Activated CD8-positive, alpha-beta memory T cell treated with anti-CD3 and anti-CD28 coated beads, Interleukin-2, amount 10 ng/mL, durations not matched to agents 7 days and 5 days (primary cell): ENCODE measurements at places on chromosomes 7 and 10. TPM values are rescaled to one million over a fixed set of nuclear protein-coding genes. Genes with fewer than 3 reads are reported as not detected.

The CNOT4 gene
- 26.5 TPM for total RNA-seq

The SLC4A2 gene
- 121 TPM for total RNA-seq

The ATOH7 gene
- not detected for total RNA-seq

DNA sequence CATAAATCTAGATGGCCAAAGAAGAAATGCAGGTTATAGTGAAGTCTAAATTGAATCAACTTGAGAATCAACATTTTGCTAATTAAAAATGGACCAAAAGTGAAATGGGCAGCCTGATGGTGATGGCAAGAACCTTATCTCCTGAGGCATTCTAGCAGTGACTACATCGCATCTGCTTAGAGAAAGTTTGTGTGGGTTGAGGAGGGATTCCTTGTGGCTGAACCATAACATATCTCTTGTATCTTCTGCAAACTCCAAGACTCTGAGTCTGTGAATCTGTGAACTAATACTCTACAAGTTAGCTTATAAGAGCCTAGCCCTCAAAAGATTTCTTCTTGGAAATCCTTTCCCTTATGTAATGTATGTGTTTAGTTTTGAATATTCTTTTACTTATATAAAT lies 85.6 kb downstream of the PRKG1 start:
- H3K4me1 ChIP-seq = no peaks in the 10 kb centered on the region
- no peak overlapping the region for H3K4me3 ChIP-seq
- H3K27ac ChIP-seq = no peak overlapping the region
- DNase-seq = no peak
- no peaks in the 10 kb centered on the region for H3K36me3 ChIP-seq

- no peaks in the 10 kb centered on the region for H3K27me3 ChIP-seq
- H3K27ac ChIP-seq = no peak overlapping the region
- H3K4me1 ChIP-seq = no peaks in the 10 kb centered on the region
- DNase-seq = peak; percentile 66
- H3K36me3 ChIP-seq = peaks cover 4% of the 10 kb centered on the region
- no peak overlapping the region for H3K4me3 ChIP-seq
These were observed 47.4 kb upstream of the PRKAR1B start for GRCh38 chr7:774161-775109.

DNA sequence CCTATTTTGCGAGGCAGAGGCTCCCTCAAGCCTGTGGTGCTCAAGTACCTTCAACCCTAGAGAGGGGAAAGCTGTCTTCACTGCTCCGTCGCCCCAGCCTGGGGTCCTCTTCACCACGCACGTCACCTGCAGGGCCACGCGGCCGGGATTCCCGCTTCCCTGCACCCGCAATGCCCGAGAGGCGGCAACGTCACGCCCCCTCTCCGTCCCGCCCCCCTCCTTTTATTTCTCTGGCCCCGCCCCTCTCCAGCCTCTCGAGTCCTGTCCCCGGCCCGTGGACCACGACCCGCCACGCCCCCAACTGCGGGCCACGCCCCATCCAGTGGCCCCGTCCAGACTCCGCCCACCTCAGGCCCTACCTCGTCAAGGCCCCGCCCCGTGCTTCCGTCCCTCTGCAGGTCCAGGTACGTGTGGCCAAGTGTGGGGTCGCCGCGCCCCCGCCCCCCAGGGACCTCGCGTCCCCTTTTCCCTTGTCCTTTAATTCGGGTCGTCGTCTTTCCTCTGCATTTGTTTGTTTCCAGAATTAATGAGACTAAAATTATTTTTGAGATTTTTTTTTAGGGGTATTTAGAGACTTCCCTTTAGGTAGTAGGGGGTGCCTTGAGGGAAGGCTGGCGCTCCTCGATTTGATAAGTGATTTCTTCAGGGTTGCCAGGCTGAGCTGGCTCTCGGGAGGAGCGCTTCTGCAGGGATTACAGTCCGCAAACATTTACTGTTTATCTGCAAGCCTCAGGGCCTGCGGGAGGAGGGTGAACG lies 69.8 kb upstream of the BAIAP2L1 start:
- no peaks in the 10 kb centered on the region for H3K4me1 ChIP-seq
- no peak for DNase-seq
- no peak overlapping the region for H3K4me3 ChIP-seq
- H3K27me3 ChIP-seq = peaks cover 7% of the 10 kb centered on the region

DNA sequence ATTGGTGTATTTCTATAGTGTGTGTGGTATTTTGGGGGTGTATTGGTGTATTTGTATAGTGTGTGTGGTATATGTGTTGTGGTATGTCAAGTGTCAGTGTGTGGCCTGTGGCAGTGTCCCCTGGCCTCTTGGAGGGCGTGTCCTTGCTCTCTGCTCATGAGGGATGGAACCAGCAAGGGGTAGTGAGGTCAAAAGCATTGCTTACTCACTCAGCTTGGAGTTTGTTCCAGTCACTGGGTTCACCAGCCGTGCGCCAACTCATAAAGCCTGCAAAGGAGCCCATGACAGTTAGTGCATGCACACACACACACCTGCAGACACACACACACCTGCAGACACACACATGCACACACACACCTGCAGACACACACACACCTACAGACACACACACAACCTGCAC lies 4.3 kb upstream of the TRPV6 start:
- no peak overlapping the region for H3K4me3 ChIP-seq
- no peaks in the 10 kb centered on the region for H3K36me3 ChIP-seq
- no peak overlapping the region for H3K27ac ChIP-seq
- H3K4me1 ChIP-seq = no peaks in the 10 kb centered on the region
- no peaks in the 10 kb centered on the region for H3K27me3 ChIP-seq

DNA sequence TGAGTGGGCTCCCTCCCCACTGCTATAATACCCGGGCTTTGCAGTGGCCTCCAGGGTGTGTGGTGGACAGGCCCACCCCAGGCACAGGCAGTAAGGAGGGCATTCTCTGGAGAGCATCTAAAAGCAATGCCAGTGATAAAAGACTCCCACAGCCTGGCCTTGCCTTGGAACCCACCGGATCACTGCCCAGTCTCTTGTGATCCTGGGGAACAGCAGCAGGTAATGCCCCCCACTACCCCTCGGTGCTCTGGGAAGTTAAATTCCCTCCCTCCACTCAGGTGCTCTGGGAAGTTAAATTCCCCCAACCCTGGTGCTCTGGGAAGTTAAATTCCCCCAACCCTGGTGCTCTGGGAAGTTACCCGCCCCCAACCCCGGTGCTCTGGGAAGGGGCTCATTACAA lies 565.2 kb downstream of the TCERG1L start:
- H3K27ac ChIP-seq = no peak overlapping the region
- no peak overlapping the region for H3K4me3 ChIP-seq
- no peak for DNase-seq
- no peaks in the 10 kb centered on the region for H3K36me3 ChIP-seq
- H3K4me1 ChIP-seq = no peaks in the 10 kb centered on the region

DNA sequence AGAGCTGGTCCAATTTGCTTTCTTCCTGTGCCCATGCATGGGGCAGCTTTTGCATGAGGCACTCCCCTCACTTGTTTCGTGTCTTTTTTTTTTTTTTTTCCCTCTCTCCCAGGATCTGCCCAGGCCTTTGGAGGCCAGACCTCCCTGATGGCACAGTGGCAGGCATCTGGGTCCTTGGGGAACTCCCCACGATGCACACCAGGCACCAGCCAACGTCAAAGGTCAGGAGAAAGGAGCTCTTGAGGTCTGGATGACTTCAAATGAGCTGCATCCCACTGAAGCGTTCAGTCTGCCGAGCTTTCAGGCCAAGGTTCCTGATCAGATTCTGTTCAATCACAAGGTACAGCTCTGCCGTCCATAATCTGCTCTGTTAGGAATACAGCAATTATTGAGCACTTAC lies 97.2 kb upstream of the CARD11 start:
- no peak overlapping the region for H3K27ac ChIP-seq
- no peaks in the 10 kb centered on the region for H3K4me1 ChIP-seq
- peak; percentile 15 for DNase-seq
- no peak overlapping the region for H3K4me3 ChIP-seq
- H3K36me3 ChIP-seq = no peaks in the 10 kb centered on the region
